ENCODE measurements at places on chromosomes 6 and 20. TPM values are rescaled to one million over a fixed set of nuclear protein-coding genes. Genes with fewer than 3 reads are reported as not detected.

- peaks cover 5% of the 10 kb centered on the region for H3K4me1 ChIP-seq
- H3K27me3 ChIP-seq = peaks cover 12% of the 10 kb centered on the region
- H3K4me3 ChIP-seq = no peak overlapping the region
- DNase-seq = no peak
These were observed 118.9 kb upstream of the EXOC2 start for GRCh38 chr6:811831-812230.

GRCh38 chr6:129189266-129189665, 306.3 kb downstream of the LAMA2 start:
- H3K27me3 ChIP-seq = no peaks in the 10 kb centered on the region
- no peak overlapping the region for H3K27ac ChIP-seq
- no peaks in the 10 kb centered on the region for H3K4me1 ChIP-seq
- H3K4me3 ChIP-seq = no peak overlapping the region
- no peak for DNase-seq

DNA sequence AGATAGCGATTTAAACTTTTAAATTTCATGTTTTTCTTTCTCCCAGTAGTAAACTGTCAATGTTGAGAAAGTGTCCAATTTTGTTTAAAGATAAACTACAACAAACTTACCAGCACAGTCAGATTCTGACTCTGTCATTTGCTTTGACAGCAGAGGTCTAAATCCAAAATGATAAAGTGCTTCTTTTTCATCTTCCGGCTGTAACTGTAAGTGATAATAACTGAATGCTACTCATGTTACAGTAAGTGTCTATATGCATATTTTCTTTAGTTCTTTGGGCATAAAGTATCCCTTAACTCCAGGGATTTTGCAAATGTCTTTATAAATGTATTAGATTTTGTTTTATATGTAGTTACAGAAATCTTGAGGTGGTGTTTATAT, 610.4 kb downstream of the RFPL4B start:
- H3K36me3 ChIP-seq = no peaks in the 10 kb centered on the region
- no peaks in the 10 kb centered on the region for H3K4me1 ChIP-seq
- no peak overlapping the region for H3K4me3 ChIP-seq
- no peaks in the 10 kb centered on the region for H3K27me3 ChIP-seq
- no peak for DNase-seq

DNA sequence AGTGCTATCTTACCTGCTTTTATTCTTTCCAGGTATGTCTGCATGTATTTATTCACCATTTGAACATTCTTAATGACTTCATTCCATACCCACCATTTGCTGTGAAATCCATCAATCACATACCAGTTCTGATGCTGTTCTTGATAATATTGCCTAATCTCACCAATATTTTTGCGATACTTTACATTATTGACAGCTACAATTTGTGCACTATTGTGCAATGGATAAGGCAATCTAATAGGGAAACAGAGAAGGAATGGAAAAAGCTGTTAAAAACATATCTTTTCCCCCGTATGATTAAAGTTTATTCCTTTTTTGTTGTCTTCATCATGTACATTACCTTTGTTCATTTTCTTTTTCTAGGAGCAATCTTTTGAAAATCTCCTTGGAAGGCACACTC, 23.3 kb upstream of the ZBTB24 start:
- H3K4me3 ChIP-seq = no peak overlapping the region
- DNase-seq = no peak
- H3K27ac ChIP-seq = no peak overlapping the region
- peaks cover 2% of the 10 kb centered on the region for H3K36me3 ChIP-seq

GRCh38 chr6:137651591-137652335, 157.6 kb upstream of the OLIG3 start:
- no peak for DNase-seq
- H3K36me3 ChIP-seq = peaks cover 5% of the 10 kb centered on the region
- no peak overlapping the region for H3K4me3 ChIP-seq
- peaks cover 6% of the 10 kb centered on the region for H3K27me3 ChIP-seq

- H3K27ac ChIP-seq = no peak overlapping the region
- H3K4me3 ChIP-seq = no peak overlapping the region
- peaks cover 12% of the 10 kb centered on the region for H3K4me1 ChIP-seq
- no peaks in the 10 kb centered on the region for H3K36me3 ChIP-seq
These were observed 55.5 kb downstream of the ATP9A start for GRCh38 chr20:51712501-51713212.

GRCh38 chr20:61538183-61538942, 286.3 kb downstream of the CDH4 start:
- no peak overlapping the region for H3K4me3 ChIP-seq
- DNase-seq = no peak
- no peaks in the 10 kb centered on the region for H3K36me3 ChIP-seq
- no peaks in the 10 kb centered on the region for H3K27me3 ChIP-seq
- H3K27ac ChIP-seq = no peak overlapping the region
- H3K4me1 ChIP-seq = no peaks in the 10 kb centered on the region

- H3K27me3 ChIP-seq = peaks cover 33% of the 10 kb centered on the region
- H3K36me3 ChIP-seq = no peaks in the 10 kb centered on the region
- no peak overlapping the region for H3K4me3 ChIP-seq
- DNase-seq = no peak
These were observed 48.9 kb downstream of the SLC2A12 start for GRCh38 chr6:134003542-134003951.

DNA sequence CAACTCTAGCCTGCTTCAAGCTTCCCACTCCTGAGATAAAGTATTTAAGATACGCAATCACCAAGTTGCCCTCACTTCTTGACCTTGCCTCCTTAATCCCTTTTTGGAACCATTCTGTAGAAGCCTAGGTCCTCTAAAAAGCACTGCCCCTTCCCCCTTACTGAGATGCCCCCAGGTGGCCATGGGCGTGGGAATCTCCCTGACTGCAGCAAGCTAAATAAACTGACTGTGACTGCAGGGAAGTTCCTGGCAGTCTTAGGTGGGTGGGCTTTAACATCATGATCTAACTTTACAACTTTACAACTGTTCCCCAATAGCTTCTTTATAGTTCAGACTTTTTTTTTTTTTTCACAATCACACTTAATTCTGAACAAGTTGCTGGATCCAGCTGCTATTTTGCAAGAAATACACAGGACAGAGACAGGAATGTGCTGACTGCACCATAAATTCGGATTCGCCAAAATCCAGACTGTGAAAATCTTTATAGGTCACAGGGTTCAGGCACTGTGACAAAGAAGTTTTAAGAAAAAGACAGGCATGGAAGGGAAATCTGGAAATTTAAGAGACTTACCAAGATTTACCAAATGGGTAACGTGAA, 344.2 kb upstream of the SULF2 start:
- peaks cover 14% of the 10 kb centered on the region for H3K27me3 ChIP-seq
- no peak overlapping the region for H3K27ac ChIP-seq
- no peaks in the 10 kb centered on the region for H3K4me1 ChIP-seq
- no peaks in the 10 kb centered on the region for H3K36me3 ChIP-seq
- no peak overlapping the region for H3K4me3 ChIP-seq

GRCh38 chr6:120451508-120451907, 882.8 kb downstream of the TBC1D32 start:
- no peak overlapping the region for H3K4me3 ChIP-seq
- no peak overlapping the region for H3K27ac ChIP-seq
- no peaks in the 10 kb centered on the region for H3K4me1 ChIP-seq
- no peaks in the 10 kb centered on the region for H3K27me3 ChIP-seq
- DNase-seq = no peak

DNA sequence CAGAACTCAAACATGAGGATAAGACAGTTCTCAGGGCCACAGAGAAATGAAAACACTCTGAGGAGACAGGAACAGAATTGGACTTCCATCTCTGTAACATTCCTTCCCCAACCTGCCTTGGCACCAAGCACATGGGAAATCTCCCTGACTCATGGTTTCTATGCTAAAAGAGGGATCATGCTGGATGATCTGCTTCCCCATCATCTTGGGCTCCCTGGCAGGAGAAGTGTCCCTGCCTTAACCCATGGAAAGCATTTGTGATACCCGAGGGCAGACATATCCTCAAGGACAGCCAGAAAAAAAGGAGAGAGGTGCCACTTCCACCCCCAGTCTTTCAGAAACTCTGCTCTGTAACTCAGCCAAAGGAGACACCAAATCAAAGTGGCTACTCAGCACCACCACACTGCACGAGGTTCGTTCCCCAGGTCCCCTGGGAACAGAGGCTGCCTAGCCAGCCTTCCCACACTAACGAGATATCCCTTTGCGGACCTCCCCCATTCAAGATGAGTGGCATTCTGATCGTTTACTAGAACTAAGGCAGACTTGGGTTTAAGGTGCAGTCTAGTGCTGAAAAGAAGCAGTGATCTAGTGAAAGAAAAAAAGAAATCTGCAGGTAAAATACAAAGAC, 34.8 kb downstream of the BLOC1S5 start:
- no peak for DNase-seq
- no peak overlapping the region for H3K27ac ChIP-seq
- peaks cover 6% of the 10 kb centered on the region for H3K4me1 ChIP-seq

- no peak overlapping the region for H3K4me3 ChIP-seq
- H3K36me3 ChIP-seq = no peaks in the 10 kb centered on the region
- no peak for DNase-seq
- no peaks in the 10 kb centered on the region for H3K4me1 ChIP-seq
- peaks cover 3% of the 10 kb centered on the region for H3K27me3 ChIP-seq
These were observed 576.8 kb downstream of the QKI start for GRCh38 chr6:163991321-163991720.

- no peak overlapping the region for H3K27ac ChIP-seq
- peaks cover 29% of the 10 kb centered on the region for H3K36me3 ChIP-seq
- H3K4me1 ChIP-seq = peaks cover 71% of the 10 kb centered on the region
These were observed 24.0 kb downstream of the SYNJ2 start for GRCh38 chr6:158005626-158006180.

DNA sequence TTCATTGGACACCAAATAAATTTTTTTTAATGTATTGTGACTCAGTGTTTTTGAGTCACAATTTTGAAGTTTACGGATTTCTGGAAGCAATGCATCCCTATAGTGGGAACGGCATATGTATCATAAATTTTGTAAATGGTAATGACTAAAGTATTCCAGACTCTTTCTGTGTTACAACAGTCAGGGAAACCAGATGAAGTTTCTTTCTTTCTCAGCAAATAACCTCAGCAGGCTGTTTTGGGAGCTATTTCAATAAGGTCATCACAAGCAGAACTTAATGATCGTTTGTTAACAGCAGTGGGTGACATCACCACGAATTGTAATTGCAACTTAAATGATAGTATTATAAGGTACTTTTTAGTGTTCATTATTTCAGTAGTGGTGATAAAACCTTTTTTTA, 52.0 kb downstream of the HIVEP1 start:
- no peak for DNase-seq
- no peak overlapping the region for H3K4me3 ChIP-seq
- H3K36me3 ChIP-seq = peaks cover 8% of the 10 kb centered on the region
- H3K4me1 ChIP-seq = peaks cover 51% of the 10 kb centered on the region
- H3K27ac ChIP-seq = no peak overlapping the region

- H3K27me3 ChIP-seq = no peaks in the 10 kb centered on the region
- no peaks in the 10 kb centered on the region for H3K4me1 ChIP-seq
- no peak overlapping the region for H3K27ac ChIP-seq
- DNase-seq = no peak
- no peaks in the 10 kb centered on the region for H3K36me3 ChIP-seq
These were observed 223.1 kb upstream of the SLC35B3 start for GRCh38 chr6:8658416-8658815.

- H3K36me3 ChIP-seq = no peaks in the 10 kb centered on the region
- H3K4me3 ChIP-seq = no peak overlapping the region
- H3K4me1 ChIP-seq = peaks cover 1% of the 10 kb centered on the region
- no peak for DNase-seq
These were observed 16.1 kb upstream of the HFE start for GRCh38 chr6:26071135-26071534.

- H3K36me3 ChIP-seq = no peaks in the 10 kb centered on the region
- H3K4me1 ChIP-seq = no peaks in the 10 kb centered on the region
- peaks cover 32% of the 10 kb centered on the region for H3K27me3 ChIP-seq
- DNase-seq = no peak
- no peak overlapping the region for H3K4me3 ChIP-seq
These were observed 30.5 kb upstream of the SNRPB2 start for GRCh38 chr20:16699293-16699692.

GRCh38 chr6:135282395-135282794, 101.3 kb downstream of the MYB start:
- peaks cover 8% of the 10 kb centered on the region for H3K4me1 ChIP-seq
- no peak overlapping the region for H3K27ac ChIP-seq
- no peak overlapping the region for H3K4me3 ChIP-seq

The IL17A gene
- total RNA-seq = 6.2 TPM

The LTB gene
- 1,185 TPM for total RNA-seq

The SLC22A1 gene
- 0.81 TPM for total RNA-seq

The POPDC3 gene
- not detected for total RNA-seq

The COL19A1 gene
- 0.03 TPM for total RNA-seq

The NKX2-4 gene
- not detected for total RNA-seq

The CAGE1 gene
- 0.08 TPM for total RNA-seq

The IFNGR1 gene
- 27.3 TPM for total RNA-seq

The CASS4 gene
- 13.2 TPM for total RNA-seq

The HCRTR2 gene
- not detected for total RNA-seq

The TCF15 gene
- not detected for total RNA-seq

The WFDC12 gene
- total RNA-seq = not detected

The ASF1A gene
- total RNA-seq = 59.8 TPM

The C20orf141 gene
- total RNA-seq = not detected

The OPN5 gene
- not detected for total RNA-seq

The IRF4 gene
- total RNA-seq = 178 TPM

The LST1 gene
- total RNA-seq = 69.8 TPM

All from activated CD4-positive, alpha-beta memory T cell treated with anti-CD3 and anti-CD28 coated beads, Interleukin-2, amount 10 ng/mL, durations not matched to agents 7 days and 5 days (primary cell).